ENCODE measurements at places on chromosomes 7 and 10. TPM values are rescaled to one million over a fixed set of nuclear protein-coding genes. Genes with fewer than 3 reads are reported as not detected.
A peak's percentile ranks its signal among the peaks of the same experiment; 100 is the strongest.

DNA sequence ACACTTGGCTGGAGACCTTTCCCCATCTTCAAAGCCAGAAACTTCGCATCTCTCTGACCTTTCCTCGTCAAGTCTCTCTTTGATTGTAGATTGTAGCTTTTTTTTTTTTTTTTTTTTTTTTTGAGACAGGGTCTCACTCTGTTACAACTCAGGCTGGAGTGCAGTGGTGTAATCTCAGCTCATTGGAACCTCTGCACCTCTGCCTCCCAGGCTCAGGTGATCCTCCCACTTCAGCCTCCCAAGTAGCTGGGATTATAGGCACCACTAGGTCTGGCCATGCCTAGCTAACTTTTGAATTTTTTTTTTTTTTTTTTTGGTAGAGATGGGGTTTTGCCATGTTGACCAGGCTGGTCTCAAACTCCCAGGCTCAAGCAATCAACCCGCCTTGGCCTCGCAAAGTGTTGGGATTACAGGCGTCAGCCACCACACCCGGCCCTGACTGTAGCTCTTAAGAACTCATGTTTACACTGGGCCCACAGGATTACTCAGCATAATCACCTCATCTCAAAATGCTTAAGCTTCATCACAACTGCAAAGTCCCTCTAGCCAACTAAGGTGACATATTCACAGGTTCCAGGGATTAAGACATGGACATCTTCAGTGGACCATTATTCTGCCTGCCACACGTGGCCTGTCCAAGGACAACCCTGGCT is 11.7 kb downstream of the POLL start:
- H3K27ac ChIP-seq, result no peak overlapping the region
- DNase-seq, result no peak
- no peaks in the 10 kb centered on the region for H3K36me3 ChIP-seq
- H3K4me3 ChIP-seq, result no peak overlapping the region

DNA sequence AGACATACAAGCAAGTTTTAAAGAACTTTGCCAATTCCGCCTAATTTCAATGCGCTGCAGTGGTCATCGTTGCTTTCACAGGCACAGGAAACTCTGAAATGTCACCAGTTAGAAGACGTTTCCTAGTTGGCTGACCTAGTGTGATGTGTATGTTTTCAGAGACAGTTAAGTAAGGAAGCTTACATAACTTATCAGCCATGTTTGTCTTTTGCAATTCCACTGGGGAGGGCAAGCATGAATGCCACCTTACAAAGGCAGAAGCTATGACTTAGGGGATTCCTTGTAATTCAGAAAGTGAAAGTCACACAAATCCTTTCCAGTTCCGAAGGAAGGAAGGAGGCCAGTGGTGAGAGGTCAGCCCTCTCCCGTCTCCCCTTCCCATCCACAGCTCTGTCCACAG is 15.0 kb upstream of the NPS start:
- DNase-seq, result no peak
- H3K36me3 ChIP-seq, result no peaks in the 10 kb centered on the region
- H3K27me3 ChIP-seq, result peaks cover 7% of the 10 kb centered on the region
- H3K27ac ChIP-seq, result no peak overlapping the region

DNA sequence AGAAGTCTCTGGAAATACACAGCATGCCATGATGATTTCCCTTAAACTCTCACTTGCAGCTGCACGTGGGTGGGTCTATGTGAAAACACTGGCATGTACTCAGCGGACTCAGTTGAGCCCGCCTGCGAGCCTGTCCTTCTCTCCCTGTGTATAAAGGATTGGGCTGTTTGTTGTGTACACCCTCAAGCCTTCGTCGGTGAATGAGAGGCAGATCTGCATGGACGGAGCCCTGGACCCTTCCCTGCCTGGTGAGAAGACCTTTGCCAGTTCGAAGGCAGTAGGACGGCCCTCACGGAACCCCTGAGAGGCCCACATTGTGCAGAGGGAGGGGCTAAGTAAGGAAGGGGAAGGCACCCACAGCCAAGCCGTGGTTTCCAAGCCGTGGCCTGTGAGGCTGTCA is 121.2 kb downstream of the WDFY4 start:
- no peak overlapping the region for H3K4me3 ChIP-seq
- DNase-seq, result peak; percentile 35
- peaks cover 65% of the 10 kb centered on the region for H3K4me1 ChIP-seq
- no peaks in the 10 kb centered on the region for H3K27me3 ChIP-seq

DNA sequence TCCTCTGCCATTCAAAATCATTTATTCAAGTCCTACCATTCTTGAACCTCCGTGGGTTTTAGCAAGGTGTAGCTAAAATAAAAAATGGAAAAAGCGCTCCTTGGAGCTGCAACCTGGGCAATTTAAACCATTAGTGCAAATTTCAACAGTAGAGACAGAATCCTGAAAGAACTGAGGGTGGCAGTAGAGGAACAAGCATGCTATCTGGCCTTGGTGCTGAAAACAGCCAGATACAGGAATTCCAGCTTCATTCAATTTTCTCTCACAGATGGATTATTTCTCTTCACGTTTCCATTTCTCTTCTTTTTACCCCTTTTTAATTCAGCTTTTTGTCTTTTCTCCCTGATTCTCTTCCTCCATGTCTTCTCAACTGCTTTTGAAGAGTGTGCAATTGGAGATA is 77.7 kb downstream of the OTUD1 start:
- no peak overlapping the region for H3K4me3 ChIP-seq
- peaks cover 8% of the 10 kb centered on the region for H3K4me1 ChIP-seq
- no peak for DNase-seq

The ASIC3 gene
- 7.9 TPM for total RNA-seq

DNA sequence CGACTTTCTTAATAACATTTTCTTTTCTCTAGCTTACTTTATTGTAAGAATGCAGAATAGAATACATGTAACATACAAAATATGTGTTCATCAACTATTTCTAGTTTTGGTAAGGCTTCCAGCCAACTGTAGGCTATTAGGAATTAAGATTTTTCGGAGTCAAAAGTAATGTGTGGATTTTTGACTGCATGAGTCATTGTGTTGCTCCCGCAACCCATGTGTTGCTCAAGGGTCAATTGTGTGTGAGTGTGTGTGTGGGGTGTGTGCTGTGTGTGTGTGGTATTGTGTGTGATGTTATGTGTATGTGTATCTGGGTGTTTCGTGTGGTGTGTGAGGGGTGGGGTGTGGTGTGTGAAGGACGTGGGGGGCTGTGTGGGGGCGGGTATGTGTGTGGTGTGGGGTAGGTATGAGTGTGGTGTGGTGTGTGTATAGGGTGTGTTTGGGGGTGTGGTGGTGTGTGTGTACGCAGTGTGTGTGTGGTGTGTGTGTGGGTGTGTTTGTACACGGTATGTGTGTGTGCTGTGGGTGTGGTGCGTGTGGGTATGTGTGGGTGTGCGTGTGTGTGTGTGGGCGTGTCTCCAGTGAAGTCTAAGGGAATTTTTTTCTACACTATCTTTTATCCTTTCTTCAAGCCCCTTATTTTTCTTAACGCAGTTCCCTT is 60.5 kb downstream of the RSU1 start:
- DNase-seq, result no peak
- no peaks in the 10 kb centered on the region for H3K27me3 ChIP-seq
- H3K4me1 ChIP-seq, result no peaks in the 10 kb centered on the region

DNA sequence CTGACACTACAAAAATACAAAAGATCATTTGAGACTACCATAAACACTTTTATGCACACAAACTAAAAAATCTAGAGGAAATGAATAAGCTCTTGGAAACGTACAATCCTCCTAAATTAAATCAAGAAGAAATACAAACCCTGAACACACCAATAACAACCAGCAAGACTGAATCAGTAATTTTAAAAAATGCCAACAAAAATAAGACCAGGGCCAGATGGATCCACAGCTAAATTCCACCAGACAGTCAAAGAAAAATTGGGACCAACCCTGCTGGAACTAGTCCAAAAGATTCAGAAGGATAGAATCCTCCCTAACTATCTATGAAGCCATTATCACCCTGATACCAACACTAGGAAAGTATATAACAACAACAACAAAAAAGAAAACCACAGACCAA is 277.4 kb downstream of the AGMO start:
- no peak overlapping the region for H3K4me3 ChIP-seq
- no peaks in the 10 kb centered on the region for H3K36me3 ChIP-seq
- H3K27ac ChIP-seq, result no peak overlapping the region

The OR2A42 gene
- not detected for total RNA-seq

The ASAH2 gene
- 5.0 TPM for total RNA-seq

DNA sequence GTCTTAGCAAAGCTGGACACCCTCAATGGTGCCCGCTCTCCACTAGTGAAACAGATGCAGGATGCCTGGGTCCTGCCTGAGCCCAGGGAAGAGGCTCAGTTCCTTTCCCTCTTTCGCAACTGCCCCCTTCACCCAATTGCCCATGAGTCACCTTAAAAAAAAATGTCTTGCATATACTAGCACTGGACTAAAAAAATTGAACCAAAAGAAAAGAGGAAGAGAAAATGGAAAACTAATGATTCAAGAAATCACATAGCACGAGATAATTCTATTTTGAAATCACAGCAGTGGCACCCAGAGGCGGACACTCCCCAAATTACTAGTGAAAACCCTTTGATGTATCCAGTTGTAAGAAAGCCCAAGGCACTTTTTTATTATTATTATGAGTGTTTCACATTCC is 972.5 kb downstream of the LRMDA start:
- DNase-seq, result no peak
- no peak overlapping the region for H3K27ac ChIP-seq
- no peaks in the 10 kb centered on the region for H3K36me3 ChIP-seq
- no peaks in the 10 kb centered on the region for H3K27me3 ChIP-seq
- H3K4me3 ChIP-seq, result no peak overlapping the region

The RBM20 gene
- total RNA-seq, result 0.40 TPM

The STYXL1 gene
- 28.1 TPM for total RNA-seq

DNA sequence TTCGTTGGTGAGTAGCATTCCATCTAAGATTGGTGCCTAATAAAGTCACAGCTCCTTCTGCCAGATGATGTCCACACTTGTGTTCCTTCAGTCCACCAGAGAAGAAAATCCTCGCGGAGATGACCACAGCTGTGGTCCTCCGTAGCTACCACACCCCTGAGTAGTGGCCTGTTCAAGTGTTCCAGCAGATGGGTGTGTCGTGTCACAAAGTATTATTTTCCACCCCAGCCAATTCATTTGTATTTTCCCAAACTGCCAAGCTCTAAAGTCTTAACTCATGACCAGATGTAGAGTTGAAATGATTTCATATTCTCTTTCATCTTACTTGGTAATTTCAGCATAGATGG is 251.3 kb upstream of the TCF7L2 start:
- H3K36me3 ChIP-seq, result peaks cover 12% of the 10 kb centered on the region
- no peaks in the 10 kb centered on the region for H3K27me3 ChIP-seq
- H3K4me1 ChIP-seq, result no peaks in the 10 kb centered on the region
- H3K4me3 ChIP-seq, result no peak overlapping the region
- no peak overlapping the region for H3K27ac ChIP-seq

DNA sequence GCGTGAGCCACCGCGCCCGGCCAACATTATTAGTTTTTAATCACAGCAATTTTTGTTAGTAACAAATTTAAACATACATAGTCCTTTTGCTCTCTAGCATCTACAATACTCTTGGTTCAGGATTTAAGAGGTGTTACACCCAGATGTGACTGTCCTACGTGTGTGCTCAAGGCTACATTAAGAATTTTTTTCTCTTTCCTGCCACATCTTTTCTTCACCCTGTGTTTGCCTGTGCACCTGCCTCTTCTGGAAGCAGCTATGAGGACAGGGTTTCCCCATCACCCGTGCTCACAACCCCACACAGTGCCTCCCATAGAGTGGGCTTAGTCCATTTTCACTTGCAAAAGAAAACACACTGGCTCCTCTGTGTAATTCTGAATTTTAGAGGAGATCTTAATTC is 186.7 kb upstream of the KLF6 start:
- peaks cover 44% of the 10 kb centered on the region for H3K4me1 ChIP-seq
- peaks cover 2% of the 10 kb centered on the region for H3K36me3 ChIP-seq
- no peaks in the 10 kb centered on the region for H3K27me3 ChIP-seq
- DNase-seq, result no peak
- H3K4me3 ChIP-seq, result no peak overlapping the region

GRCh38 chr10:124106241-124106879 is 13.0 kb upstream of the CHST15 start:
- H3K27ac ChIP-seq, result no peak overlapping the region
- H3K36me3 ChIP-seq, result no peaks in the 10 kb centered on the region
- H3K4me3 ChIP-seq, result no peak overlapping the region
- H3K27me3 ChIP-seq, result peaks cover 1% of the 10 kb centered on the region
- no peaks in the 10 kb centered on the region for H3K4me1 ChIP-seq
- DNase-seq, result no peak

- DNase-seq, result no peak
- H3K36me3 ChIP-seq, result no peaks in the 10 kb centered on the region
- no peaks in the 10 kb centered on the region for H3K27me3 ChIP-seq
- H3K27ac ChIP-seq, result no peak overlapping the region
Measured at GRCh38 chr7:122901250-122901649, 15.0 kb upstream of the CADPS2 start.
